ENCODE measurements at places on chromosomes 6 and 20.

DNA sequence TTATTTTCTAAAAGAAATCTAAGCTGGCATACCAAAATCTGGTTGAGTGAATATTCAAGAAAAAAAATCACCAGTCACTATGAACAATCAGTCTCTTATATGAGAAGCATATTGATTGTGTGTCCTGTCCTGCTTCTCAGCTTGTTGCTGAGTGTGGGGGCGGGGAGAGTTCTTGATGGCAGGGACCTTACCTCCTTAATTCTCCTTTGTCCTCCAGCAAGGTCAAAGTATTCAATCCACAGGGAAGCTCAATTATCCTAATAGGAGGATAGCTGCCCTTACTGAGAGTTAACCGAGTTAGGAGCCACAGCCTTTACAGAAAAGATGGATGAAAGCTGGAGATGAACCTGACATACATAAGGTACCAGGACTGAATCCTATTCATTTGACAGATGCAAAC lies 154.0 kb downstream of the LY86 start:
- no peak for DNase-seq

DNA sequence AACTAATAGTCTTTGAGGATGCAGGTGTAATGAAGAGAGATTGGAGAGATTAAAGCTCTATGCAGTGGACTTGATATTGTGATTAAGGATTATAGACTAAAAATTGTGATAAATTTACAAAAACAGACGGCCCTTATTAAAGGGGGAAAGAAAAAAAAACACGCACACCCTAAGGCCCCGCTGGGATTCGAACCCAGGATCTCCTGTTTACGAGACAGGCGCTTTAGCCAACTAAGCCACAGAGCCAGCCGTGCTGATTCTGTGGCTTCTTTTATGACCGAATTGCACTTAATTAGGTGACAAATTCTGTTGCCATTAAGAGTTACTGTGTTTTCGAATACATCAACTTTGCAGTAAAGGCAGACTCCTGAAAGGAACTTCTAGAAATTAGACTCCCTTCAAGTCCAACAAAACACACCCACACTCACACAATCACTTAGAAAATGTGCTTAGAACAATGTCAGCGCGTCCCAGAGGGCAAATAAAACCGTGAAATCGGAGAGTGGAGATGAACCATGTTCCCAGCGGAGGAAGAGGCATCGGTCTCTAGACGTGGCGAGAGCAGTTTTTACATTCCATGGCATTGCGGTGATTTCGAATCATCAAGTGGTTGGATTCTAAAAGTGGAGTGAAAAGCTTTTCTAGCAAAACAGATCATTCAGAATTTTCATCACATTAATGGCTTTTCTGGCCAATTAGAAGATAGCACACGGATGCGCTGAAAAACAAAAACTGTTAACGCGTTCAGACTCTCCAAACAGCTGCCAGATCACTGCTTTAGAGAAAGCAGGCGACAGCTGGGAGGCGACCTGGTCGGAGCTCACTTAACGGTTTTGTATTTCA lies 122.6 kb downstream of the GPX5 start:
- peak; percentile 24 for DNase-seq

- no peak for DNase-seq
Observed at GRCh38 chr20:16955462-16955861, 207.3 kb downstream of the OTOR start.

GRCh38 chr6:89409461-89410035 lies 2.5 kb downstream of the RRAGD start:
- no peak for DNase-seq

DNA sequence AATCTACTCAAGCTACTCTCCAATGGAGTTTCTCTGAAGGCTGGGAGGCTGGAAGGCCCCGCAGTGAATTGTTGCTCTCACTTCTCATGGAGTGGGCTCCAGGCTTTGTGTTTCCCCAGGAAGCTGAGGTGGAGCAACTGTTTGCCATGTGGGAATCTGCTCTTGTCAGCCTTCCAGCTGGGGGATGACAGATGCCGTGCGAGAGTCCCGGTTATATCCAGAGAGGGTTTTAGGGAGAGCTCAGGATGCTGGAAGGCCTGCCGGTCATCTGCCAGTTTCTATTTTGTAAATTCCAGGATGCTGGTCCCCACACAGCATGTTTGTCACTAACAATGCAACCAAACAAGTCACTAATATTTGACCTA lies 98.2 kb upstream of the NAA20 start:
- DNase-seq, result no peak

DNA sequence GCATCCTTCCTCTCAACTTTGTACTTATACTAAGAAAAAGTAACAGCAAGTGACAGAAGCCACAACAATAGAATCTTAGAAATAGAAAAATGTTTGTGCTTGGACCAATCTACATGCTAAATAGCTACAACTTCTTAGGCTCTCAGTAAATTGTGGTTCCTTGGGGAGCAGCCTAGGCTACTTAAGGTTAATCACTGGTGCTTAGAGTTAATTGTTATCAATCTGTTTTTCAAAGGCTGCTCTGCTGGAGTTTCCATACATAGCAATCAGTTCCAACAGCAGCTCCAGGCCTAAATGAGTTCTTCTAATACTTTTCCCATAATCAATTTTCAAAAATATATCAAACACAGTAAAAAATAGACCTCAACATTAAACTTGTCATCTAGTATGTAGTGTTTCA lies 571.4 kb downstream of the EPHA7 start:
- no peak for DNase-seq

GRCh38 chr6:96631248-96631647 lies 68.3 kb downstream of the FHL5 start:
- no peak for DNase-seq

GRCh38 chr20:37627060-37627766 lies 66.6 kb upstream of the CTNNBL1 start:
- no peak for DNase-seq

DNA sequence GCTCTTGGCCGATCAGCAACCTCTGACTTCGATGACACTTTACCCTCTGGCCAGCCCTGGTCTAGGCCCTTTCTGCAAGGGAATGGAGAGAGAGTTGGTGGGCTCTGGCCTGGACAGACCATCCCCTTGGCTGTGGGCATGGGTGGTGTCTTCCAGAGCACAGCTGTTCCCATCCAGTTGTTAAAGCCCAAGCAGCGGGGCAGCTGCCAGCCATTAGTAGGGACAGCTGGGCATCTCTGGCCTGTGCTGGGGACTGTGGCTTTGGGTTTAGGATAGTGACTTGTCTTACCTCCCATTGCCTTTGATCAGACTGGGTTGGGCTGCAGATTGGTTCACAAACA lies 2.8 kb downstream of the CDC25B start:
- DNase-seq, result no peak

GRCh38 chr6:41286544-41287346 lies at the start of gene TREM1:
TSS of gene TREM1 (minus strand) at chr6:41286682. CDS start at chr6:41286655, 27 bp downstream.
- DNase-seq, result peak; percentile 29

GRCh38 chr6:64930681-64931080 lies 776.3 kb downstream of the EYS start:
- DNase-seq, result no peak

DNA sequence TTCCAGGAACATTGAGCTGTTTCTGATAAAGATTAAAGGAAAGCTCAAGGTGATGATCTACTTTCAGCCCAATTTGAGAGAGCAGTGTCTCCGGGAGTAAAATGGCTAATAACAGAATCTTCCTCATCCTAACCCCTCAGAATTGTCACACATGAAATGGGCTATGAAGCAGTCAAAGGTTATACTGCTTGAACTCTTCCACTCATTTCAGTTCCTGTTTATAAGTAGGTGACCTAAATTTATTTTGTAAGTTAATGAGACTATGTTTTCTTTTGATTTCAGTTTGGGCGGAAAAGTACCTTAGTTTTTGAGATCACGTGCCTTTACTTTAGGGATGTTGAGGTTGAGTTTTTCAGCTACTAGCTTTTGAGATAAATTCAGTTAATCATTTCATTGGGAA lies 47.2 kb downstream of the QKI start:
- DNase-seq, result no peak

- no peak for DNase-seq
Observed at GRCh38 chr6:14079433-14079832, 38.1 kb upstream of the CD83 start.

GRCh38 chr6:154139892-154140291 lies 100.9 kb downstream of the OPRM1 start:
- DNase-seq, result no peak

DNA sequence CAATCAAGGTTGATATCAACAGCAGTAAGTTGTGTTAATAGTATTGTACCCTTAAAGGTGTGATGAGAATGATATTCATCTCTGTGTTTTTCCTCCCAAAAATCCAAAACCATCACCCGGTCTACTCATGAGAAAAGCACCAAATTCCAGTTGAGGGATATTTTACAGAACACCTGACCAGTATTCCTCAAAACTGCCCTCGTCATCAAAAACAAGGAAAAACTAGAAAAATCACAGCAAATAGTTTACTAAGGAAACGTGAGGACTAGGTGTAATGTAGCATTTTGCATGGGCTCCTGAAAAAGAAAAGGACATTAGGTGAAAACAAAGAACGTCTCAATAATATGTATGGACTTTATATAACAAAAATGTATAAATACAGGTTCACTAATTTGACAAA lies 394.4 kb upstream of the NRSN1 start:
- DNase-seq, result no peak

Measured in AG09309 (cell line).